Stimulated activated CD4-positive, alpha-beta T cell treated with anti-CD3 and anti-CD28 coated beads, Interleukin-12 subunit alpha, Interleukin-12 subunit beta, amount 100 ng/mL, for 48 hours (primary cell): ENCODE measurements at places on chromosomes 4 and X.

- DNase-seq = peak; percentile 40
Measured at GRCh38 chr4:80989921-80990544, 40.5 kb upstream of the BMP3 start.

GRCh38 chrX:39582091-39582490 lies 515.7 kb downstream of the BCOR start:
- DNase-seq = no peak

GRCh38 chr4:11537846-11538245 lies 109.2 kb upstream of the HS3ST1 start:
- no peak for DNase-seq

- no peak for DNase-seq
Measured at GRCh38 chrX:150155436-150156035, 207.6 kb upstream of the MAMLD1 start.
